ENCODE measurements at places on chromosomes 1 and 21.

DNA sequence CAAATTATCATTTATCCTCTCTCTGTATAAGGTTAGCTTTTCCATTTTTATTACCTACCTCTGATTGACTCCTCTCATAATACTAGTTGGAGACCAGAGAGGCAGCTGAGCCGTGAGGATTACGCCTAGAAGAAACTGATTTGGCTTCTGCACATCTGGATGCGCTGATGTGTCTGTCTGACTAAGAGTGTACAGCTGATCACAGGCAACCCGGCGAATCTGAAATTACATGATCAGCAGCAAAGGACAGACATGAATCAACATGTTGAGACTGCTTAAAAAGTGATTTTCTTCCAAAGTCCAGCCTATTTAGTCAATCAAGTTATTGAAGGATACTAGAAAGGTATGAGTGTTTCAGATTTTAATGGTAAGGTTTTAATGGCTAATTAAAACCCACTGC lies 81.2 kb downstream of the PCSK9 start:
- DNase-seq = no peak

- no peak for DNase-seq
Observed at GRCh38 chr1:166189126-166189525, 22.3 kb upstream of the FAM78B start.

- DNase-seq = no peak
Observed at GRCh38 chr1:150387200-150387599, 23.3 kb downstream of the RPRD2 start.

- no peak for DNase-seq
Observed at GRCh38 chr1:231959225-231959884, 332.8 kb downstream of the DISC1 start.

DNA sequence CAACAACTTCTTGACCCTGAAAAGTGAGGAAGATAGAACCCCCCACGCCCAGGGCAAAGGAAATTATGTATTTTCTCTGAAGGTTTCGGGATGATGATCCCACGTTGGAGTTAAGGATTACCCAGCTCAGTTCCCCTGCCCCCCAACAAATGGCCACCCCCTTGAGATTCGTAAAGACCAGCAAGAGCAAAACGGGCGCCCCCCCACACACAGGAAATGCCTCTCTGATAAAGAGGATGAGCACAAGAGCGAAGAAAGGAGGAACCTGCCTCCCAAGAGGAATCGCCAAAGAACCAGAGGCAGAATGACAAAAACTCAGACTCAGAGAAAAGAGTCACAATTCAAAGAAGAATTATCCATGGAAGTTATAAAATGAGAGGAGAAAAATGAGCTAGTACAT lies 576.9 kb downstream of the MATN1 start:
- DNase-seq = no peak

GRCh38 chr21:39363607-39364555 lies 15.0 kb upstream of the HMGN1 start:
- DNase-seq = no peak

- no peak for DNase-seq
Observed at GRCh38 chr1:103372866-103373265, 152.6 kb upstream of the RNPC3 start.

- peak; percentile 58 for DNase-seq
Observed at GRCh38 chr1:160997323-160998038, 23.5 kb downstream of the F11R start.

DNA sequence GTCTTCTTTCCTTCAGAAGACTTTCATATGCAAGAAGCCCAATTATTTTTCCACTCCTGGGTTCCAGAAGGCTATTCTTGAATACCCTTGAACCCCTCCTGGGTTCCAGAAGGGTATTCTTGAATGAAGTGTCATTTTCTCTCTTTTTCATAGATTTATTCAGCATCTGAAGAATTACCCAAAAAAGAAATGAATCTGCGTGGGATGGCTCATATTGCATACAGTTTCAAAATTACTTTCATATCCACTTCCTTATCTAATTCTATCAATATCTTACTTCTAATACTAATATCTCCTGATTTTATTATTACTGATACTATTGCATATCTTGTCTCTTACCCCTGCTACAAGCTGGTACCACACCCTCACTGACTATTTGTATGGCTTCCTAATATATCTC lies 22.6 kb upstream of the RABGAP1L start:
- no peak for DNase-seq

DNA sequence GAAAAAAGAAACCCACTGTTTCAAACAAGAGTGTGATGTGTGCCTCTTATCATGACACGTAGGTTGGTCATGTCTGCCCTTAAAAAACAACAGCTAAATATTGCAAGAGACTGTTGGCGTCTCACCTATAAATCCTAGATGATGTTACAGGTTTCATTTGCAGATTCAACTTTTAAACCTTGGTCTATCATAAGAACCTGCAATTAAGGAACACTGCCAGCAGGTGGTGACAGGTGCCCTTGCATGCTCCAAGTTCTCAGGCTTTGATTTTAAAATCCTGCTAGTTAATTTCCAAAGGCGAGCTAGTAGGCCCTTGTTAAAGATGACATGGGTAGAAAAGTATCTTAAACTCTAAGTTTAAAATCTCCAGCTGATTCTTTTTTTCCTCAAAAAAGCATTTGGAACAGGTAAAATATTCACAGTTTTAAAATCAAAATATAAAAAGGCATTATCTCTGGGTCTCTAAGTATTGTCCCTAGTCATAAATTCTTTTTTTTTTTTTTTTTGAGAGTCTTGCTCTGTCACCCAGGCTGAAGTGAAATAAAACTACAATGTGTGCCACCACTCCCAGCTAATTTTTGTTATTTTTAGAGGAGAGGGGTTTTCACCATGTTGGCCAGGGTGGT lies 39.1 kb downstream of the CLSTN1 start:
- peak; percentile 68 for DNase-seq

DNA sequence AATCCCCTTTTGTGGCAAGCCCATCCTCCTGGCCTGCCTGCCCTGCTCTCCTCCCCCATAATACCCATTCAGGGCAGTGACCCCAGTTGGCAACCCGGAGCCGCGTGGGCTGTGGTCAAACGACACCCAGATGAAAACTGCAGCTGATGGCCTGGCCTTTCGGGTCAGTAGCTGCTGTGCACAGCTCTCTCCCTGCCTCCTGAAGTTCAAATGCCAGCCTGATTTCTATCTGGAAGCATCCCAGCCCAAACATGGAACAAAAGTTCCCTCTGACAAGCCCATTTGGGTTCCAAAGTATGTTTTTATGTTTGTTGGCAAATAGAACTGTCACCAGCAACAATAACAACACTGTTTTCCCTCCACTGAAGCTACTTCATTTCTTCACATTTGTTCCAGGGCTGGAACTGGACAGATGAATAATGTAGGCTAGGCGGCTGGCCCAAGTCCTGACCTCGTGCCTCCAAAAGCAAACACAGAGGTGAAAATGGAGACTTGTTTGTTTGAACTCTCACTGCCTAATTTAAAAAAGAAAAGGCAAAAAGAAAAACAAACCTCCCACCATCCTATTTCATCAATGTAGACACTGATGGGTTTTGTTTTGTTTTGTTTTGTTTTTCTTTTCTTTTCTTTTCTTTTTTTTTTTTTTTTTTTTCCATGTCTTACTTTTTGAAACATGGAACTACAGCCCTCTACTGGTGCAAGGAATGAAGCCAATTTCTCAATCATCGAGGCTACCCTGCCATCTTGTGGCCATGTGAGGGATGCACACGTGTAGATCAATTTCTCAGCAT lies 179.0 kb downstream of the ADSS2 start:
- DNase-seq = peak; percentile 75

DNA sequence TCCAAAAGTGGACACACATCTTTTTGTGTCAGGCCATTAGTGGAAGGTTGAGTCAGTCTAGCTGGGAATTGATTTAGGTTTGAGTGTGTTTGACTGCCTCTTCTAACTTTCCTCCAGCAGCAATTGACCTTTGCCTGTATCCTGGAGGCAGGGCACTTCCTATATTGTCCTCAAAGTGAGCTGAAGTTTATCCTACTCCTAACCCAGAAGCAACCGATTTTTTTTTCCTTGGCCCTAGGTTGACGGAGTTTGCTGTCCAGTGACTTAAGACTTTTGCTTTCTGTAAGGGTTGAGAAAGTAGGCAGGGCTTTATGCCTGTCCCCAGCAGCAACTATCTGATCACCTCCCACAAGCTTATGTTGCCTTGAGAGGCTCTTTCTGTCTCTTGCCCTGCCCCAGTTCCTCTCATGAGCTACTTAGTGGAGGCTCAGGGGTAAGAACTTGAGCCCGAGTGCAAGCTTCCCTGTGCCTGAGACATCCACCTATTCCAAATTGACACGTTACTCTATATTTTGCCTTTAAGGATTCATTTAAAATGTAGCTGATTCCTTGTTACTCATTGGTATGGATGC lies 30.9 kb downstream of the SLC35F3 start:
- no peak for DNase-seq

DNA sequence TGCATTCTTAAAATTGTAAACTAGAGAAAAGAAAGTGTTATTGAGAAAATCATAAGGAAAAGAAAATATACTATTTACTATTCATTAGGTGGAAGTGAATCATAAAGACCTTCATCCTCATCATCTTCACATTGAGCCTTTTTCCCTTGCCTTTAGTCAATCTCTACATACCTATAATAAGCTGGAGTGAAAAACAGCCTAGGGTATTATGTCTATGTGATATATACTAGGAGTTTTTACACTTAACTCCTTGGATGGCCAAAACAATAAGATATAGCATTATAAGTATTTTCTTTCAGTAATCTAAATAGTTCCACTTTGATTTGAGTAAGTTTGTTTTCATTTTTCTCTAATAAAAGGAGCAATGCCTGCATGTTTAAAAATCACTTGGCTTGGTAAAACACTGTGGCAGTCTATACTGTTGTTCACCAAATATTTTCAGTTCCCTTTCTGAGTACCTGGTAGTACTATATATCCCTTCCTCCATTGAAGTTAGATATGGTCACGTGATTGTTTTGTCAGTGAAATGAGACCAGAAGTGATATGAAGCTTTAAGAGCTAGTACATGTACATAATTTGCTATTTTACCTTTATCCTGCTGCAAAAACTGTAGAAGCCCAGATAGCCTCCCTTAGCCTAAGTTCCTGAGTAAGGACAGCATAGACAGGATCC lies 78.3 kb downstream of the CLEC20A start:
- DNase-seq = no peak

DNA sequence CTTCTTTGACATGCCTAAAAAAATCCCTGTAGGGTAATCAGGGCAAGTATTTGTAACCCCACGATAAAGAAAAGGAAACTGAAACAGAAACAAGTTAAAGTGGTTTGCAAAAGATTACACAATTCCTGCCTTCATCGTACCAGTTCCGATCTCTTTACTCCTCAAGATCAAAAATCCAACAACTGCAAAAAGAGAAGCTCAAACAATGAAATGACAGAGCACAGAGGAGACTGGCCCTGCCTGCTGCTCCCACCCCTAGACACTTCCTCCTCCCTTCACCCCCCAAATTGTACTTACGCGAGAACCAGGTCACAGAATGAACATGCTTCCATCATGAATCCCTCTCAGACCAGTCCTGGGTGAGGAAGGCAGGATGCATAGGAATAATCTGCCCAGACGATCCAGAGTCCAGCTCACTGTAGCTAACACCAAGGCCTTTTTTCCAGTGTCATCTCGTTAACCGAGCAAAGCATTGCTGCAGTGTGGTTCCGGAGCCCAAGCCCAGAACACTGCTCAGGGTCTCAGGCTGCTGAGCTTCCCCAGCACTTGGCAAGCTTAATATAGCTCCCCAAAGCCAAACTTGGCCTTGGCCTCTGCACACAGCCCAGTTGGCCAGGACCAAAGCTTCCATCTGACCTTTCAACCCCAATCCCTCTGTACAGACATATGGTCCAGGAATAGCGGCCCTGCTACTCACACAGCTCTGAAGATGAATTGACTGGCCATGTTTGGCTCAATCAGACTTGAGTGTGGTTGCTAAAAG lies 20.3 kb downstream of the RXRG start:
- DNase-seq = no peak

- DNase-seq = no peak
Observed at GRCh38 chr1:66315671-66316070, 218.3 kb upstream of the SGIP1 start.

DNA sequence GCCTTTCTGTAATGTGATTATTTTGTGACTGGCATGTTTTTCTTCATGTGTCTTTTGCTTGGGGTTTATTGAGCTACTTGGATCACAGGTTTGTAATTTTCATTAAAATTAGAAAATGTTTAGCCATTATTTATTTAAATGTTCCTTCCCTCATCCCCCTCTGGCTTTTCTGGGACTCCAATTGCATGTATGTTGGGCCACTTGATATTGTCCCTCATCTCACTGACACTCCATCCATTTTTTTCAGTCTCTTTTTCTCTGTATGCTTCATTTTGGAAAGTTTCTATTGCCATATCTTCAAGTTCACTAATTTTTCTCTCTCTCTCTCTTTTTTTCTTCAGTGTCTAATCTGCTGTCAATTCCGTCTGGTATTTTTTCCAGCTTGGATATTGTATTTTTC lies 390.1 kb downstream of the PRDM2 start:
- DNase-seq = no peak

- DNase-seq = no peak
Observed at GRCh38 chr21:36193200-36193599, 36.6 kb downstream of the DOP1B start.

DNA sequence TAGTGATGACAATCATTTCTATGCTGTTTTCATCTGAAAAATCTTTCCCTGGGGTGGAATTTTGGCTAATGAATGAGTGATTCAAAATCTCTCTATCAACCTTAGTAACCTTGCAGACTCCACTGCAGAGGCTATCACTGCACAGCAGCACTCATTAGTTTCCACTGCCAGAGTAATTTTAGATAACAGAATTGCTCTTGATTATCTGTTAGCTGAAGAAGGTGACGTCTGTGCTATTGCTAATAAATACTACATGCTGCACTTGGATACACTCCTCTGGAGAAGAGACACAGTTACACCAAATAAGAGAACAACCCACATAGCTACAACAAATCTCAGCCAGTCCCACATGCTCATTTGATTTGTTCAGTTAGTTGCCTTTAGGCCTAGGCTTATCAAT lies 1348.4 kb downstream of the NCAM2 start:
- no peak for DNase-seq

DNA sequence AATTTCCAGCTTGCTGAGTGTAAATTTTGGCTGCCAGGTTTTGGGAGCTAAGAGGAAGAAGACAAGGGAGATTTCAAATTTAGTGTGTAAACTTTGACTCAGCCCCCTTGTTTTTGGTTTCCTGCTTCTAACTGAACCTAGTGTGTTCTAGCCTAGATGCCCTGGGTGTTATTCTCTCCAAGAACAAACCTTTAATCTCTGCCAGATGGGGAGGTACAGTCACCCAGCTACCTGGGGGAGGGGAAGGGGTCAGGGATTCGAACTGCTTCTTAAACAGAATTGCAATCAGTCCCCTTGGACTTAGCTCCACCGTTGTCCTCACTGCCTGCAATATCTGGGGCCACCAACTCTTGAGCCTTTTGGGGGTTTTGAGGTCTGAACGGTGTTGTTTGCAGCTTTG lies 238.9 kb downstream of the KIF26B start:
- DNase-seq = no peak
